AG04450 (cell line): ENCODE measurements at places on chromosomes 5 and 9.

GRCh38 chr5:172541099-172541772 lies 86.9 kb upstream of the SH3PXD2B start:
- DNase-seq: no peak

DNA sequence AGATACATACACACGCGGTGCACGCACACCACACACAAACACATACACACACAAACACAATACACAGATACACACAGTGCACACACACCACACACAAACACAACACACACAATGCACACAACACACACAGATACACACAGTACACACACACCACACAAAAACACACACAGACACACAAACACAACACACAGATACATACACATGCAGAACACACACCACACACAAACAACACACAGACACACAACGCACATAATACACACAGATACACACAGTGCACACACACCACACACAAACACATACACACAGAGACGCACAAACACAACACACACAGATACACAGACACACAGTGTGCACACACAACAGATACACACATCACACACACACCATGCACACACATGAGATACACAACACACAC lies 5.9 kb upstream of the CCDC187 start:
- DNase-seq: no peak

DNA sequence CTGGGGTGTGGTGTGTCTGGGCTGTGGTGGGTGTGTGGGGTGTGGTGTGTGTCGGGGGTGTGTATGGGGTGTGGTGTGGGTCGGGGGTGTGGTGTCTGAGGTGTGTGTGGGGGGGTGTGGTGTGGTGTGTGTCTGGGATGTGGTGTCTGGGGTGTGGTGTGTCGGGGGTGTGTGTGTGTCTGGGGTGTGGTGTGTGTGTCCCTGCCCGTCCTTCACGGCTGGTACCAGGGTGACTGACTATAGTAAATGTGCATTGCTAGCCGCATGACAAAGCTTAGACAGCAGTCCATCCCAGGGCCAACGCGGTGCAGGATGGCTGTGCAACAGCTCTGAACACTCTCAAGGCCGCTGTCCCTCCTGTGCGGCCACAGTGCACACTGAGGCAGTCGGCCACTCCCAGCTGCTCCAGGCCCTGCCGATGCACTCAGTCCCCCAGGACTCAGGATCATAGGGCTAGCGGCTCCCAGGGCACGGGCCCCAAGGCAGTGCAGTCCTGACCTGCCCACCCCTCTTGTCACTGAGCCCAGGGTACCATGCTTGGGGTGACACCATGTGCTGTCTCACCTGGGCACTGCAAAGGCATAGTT lies 54.0 kb downstream of the SECISBP2 start:
- no peak for DNase-seq

- no peak for DNase-seq
These were observed 60.5 kb downstream of the SIL1 start for GRCh38 chr5:139137697-139138096.

- DNase-seq: no peak
These were observed 220.9 kb downstream of the PAX5 start for GRCh38 chr9:36813154-36813553.

DNA sequence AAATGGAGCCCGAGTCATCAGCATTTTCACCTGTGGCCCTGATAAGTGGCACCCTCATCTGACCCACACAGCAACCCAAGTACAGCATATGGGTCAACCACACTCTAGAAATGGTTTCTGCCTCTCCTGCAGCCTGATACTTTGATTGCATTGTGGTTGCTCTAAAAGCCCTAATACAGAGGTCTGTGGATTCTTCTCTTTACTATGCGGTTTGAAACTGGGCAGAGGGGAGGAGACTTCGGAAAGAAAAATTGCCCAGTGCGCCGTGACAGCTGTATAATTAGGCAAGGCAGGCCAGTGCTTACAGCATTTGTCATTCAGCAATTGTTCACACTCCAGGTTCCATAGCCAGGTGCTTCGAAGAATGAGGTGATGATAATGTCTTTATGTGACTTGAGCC lies 361.0 kb downstream of the NFIB start:
- DNase-seq: no peak
